ENCODE measurements at places on chromosomes 13 and 19.

- no peak for DNase-seq
Observed at GRCh38 chr13:34971473-34971872, 29.4 kb downstream of the NBEA start.

DNA sequence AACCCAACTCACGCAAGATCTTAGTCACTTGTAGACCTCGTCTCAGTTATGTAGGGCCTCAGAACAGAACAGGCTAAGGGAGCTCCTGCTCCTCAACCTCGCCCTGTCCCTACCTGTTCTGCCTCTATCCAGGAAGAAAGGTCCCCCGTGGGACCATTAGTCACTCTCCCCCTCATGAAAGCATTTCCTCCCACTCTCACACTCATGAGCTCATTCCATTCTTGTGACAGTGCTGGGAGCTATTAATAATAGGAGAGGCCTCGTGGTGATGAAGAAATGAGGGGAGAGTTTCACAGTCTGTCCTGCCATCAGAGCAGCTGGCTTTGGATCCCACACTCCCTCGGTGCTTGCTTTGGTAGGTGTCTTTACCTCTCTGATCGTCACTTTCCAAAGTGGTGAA lies 10.2 kb downstream of the PPP2R1A start:
- DNase-seq, result no peak

GRCh38 chr19:19418555-19419260 lies 13.2 kb downstream of the GATAD2A start:
- DNase-seq, result peak; percentile 21

- DNase-seq, result peak; percentile 64
Observed at GRCh38 chr19:48596679-48597465, 9.7 kb upstream of the SPACA4 start.

GRCh38 chr13:42815681-42816080 lies 34.3 kb downstream of the FAM216B start:
- no peak for DNase-seq

DNA sequence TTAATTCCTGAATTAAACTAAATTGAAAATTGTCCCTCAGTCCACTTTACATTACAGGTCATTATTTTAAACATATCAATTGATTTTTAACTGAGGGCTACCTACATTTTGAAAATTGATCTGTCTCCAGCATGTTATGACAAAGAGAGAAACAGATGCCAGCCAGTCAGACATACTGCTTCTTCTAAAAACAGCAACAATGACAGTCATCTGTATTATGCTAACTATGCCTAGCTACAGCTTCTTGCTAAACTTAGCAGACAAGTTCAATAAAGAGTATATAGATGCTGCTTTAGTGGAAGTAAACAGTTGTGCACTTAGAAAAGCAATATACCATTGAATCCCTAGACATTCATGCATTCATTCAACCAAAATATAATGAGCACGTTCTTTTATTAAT lies 48.6 kb upstream of the EEF1AKMT1 start:
- no peak for DNase-seq
